ENCODE measurements at places on chromosomes 16 and 17.

GRCh38 chr17:3804503-3804931 lies 3.5 kb upstream of the ITGAE start:
- no peak for DNase-seq

GRCh38 chr17:70132505-70132904 lies 36.8 kb upstream of the KCNJ2 start:
- no peak for DNase-seq

DNA sequence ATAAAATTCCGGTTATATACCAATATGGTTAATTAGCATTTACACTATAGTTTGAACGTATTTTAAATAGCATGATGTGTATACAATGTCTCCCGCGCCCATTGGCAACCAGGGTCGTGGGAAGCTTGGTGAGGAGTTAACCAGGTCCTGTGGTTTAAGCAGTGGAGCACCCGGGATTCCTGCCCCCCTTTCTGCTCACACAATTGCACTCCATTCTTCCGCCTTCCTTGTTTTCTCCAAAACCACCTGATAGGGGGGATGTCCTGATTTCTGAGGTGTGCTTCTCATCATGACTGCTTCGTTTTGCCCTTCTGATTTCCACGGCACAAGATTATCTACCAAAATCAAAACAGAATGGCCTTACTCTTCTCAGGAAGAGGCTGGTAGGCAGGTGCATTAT lies 35.8 kb downstream of the WIPI1 start:
- no peak for DNase-seq

GRCh38 chr16:59878999-59879398 lies 1144.9 kb upstream of the GOT2 start:
- DNase-seq: no peak

- no peak for DNase-seq
Measured at GRCh38 chr16:75311383-75311938, 60.0 kb upstream of the BCAR1 start.

DNA sequence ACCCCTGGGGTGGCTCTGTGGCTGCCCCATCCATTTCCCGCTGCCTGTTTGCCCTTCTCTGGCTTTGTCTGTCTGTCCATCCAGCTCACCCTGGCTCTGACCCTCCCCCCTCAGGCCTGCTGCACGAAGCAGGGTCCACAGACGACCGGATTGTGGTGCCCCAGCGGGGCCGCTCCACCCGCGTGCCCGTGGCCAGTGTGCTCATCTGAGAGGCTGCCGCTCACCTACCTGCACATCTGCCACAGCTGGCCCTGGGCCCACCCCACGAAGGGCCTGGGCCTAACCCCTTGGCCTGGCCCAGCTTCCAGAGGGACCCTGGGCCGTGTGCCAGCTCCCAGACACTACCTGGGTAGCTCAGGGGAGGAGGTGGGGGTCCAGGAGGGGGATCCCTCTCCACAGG lies 761 bp upstream of the LAT start:
- DNase-seq: no peak

DNA sequence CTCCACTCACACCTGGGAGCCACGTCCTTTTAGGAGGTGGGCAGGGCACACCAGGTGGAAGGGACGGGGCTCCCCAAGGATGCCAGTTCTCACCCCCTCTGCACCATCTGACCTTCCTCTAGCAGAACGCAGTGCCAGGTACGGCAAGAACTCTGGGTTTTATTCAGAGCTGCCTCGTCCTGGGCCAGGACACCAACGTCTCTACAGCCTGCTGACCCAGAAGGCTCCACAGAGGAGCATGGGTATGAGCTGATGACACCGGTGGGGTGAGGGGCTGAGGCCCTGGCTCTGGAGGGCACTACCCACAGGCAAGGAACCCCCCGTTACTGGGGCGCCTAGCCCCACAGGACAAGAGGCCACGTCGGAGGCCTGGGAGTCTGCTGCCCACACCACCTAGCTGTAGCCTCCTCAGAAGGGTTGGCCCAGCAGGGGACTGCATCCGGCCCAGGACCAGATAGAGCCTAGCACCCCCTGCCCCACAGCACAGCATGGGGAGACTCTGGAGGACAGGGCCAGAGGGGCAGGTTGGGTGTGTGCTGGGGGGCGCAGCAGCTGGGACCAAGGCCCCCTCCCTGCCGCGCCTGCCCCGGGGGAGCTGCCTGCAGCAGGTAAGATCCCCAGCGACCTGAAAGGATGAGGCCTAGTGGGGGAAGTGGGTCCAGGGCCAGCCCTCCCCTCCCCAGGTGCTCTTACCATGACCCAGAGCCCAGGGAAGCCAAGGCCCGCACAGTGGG lies 13.9 kb downstream of the BCAR1 start:
- DNase-seq: no peak

- DNase-seq: no peak
Measured at GRCh38 chr17:75430159-75430974, 24.9 kb upstream of the GRB2 start.

DNA sequence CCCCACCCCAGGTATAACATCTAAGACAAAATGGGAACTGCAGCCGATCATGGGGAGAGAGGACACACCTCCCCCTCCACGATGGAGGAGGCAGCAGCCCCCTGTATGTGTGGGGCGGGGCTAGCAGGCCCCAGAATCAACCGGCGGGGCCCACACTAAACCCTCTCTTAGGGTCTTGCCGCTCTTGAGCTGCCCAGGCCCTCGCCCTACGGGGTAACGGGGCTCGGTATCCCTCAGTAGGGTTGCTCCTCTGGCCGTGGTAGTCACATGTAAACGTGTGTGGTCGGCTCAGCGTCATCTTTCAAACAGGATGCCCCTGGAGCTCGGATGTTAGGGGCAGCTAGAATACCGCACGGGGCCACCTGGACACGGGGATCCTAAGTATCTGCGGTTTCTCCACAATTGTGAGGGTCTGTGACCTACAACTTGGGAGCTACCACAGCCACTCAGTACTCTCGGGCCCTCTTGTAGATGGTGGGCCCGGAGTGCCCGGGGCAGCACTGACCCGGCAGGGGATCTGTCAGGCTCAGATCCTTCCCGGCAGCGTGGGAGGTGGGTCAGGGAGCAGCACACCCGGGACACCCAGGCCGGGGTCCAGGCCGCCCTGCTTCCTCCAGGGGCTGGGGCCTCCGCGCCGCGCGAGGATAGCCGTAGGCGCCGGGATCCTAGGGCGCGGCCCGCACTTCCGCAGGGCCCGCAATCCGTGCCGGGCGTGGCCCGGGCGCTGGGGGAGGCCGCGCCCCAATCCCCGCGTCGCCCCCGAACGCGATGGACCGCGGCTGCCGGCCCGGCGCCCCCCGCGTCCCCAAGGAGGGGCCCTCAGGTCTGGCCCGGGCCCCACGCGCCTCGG lies 781 bp downstream of the ARHGDIA start:
- DNase-seq: peak; percentile 61

- no peak for DNase-seq
Measured at GRCh38 chr16:21610766-21611165, 11.4 kb downstream of the METTL9 start.

DNA sequence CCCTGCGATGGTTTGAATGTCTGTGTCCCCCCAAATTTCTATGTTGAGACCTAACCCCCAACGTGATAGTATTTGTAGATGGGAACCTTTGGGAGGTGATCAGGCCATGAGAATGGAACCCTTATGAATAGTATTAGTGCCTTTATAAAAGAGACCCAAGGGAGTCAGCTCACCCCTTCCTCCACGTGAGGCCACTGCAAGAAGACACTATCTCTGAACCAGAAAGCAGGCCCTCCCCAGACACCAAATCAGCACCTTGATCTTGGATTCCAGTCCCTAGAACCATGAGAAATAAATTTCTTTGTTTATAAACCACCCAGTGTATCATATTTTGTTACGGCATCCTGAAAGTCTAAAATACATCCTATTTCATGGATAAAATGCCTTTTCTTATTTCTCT lies 64.4 kb upstream of the LRRC37A3 start:
- DNase-seq: no peak

DNA sequence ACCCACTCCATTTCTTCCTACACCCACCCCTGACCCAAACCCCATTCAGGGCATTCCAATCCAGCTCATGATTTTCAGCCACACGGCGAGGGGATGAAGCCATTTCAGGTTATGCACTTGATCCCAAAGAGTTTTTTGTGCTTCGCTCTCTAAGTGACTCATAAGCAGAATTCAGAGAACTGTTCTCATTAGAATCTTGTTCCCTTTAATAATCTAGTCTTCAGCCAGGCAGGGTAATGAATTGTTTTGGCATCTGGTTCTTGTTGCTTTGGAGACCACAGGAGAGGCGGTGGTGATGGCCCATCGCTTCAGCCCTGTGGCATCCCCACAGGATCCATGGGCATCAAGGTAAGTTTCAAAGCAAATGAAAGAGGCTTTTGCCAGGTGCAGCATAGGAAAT lies 4.8 kb upstream of the KRT31 start:
- no peak for DNase-seq

- DNase-seq: no peak
Measured at GRCh38 chr17:15257796-15258512, 7.2 kb downstream of the PMP22 start.

DNA sequence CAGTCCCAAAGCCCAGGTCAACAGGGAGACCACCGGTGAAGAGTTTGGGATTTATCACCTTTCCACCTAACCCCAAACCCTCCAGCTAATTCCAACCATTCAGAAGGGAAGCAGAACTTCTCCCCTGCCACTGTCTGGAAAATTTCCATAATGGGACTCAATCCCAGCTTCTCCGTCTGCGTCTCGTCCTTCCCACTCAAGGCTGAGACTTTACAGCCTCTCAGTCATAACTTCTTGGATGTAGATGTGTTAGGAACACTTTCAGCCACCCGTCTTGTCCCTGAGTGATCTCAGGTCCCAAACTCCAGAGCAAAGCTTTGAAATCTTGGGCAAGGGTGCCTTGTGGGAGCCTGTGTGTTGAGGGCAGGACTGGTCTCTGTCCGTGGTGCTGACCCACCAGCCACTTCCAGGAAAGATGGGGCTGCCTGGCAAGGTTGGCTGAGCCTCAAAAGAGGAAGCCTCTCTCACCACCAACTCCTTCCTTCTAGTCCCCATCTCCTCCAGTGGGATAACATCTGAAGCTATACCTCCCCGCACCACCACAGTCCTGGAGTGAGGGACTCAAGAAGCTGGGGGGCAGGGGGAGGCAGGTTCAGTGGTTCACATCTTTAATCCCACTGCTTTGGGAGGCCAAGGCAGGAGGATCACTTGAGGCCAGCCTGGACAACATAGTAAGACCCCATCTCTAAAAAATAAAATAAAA lies 9.3 kb downstream of the GAS2L2 start:
- DNase-seq: peak; percentile 83

GRCh38 chr17:12407495-12408252 lies 258.0 kb upstream of the MYOCD start:
- DNase-seq: no peak

GRCh38 chr17:45307290-45308015 lies 9.4 kb downstream of the MAP3K14 start:
- DNase-seq: peak; percentile 76

DNA sequence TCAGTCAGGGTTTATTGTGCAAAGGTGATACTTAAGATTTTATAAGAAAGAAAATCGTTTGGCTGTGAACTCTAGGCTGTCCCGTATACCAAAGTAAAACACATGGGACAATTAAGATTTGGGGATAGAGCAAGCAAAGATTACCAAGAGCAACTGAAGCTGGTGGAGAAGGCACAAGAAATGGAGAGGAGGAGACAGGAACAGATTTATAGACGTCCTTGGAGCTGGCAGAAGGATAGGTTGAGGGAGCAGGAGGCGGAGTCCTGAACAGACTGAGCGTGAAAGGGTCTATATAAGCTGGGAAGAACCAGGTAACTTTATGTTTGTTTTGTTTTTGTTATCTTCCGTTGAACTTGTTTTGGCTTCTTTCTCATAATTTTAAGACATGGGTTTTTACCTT lies 3.8 kb downstream of the TNRC6C start:
- no peak for DNase-seq

DNA sequence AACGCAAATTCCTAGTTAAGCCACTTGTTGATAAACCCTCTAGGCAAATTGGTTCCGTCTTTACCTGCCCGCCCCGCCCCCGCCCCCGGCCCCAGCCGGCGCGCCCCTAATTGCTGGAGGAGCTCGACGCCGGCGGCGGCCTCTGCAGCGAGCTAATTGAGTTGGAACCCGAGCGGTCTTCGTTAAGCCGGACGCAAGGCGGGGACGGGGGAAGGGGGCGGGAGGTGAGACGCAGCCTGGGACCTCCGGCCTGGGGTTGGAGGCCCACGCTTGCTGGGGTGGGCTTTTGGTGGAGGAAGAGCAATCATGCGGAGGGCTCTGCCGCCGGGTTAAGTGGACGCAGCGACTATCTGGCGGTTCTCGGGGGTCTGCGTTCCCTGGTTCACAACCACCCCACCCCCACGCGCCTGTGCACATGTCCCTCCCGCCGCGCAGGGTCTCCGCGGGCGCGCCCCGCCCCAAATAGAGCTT lies 12.7 kb upstream of the FOXF1 start:
- DNase-seq: no peak

DNA sequence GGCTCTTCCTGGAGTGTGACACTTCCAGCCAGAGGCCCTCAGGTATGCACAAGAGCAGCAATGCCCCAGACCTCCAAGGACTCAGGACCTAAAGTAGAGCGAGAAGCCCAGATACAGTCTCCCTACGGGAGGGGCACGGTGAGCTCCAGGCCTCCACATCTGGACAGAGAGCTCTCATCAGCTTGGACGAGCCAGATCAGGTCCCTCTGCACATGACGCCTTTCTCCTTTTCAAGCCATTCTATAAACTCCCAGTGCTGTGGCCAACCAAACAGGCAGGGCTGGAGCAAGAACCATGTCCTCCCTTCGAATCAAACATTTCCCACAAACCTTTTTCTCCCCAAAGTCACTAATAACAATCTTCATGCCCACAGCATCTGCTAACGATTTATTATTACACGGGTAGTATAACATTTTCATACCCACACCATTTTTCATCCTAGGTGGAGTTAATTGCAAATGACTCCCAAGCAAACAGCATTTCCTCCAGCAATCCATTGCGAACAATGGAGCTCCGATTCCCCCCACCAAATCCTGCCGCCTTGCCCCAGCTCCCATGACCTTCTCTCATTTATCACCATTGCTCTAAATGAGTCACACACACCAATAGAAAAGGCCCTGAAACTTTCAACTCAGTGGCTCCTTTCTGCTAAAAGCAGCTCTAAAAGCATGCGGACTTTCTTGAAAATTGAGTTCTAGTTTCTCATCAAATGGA lies 24.2 kb upstream of the NLRP1 start:
- no peak for DNase-seq

All from hematopoietic multipotent progenitor cell treated with erythropoietin and hydrocortisone succinate and interleukin-3 and kit ligand, for 4 days (in vitro differentiated cells).